SK-MEL-5 (cell line): ENCODE measurements at places on chromosomes 1 and 21. TPM values are rescaled to one million over a fixed set of nuclear protein-coding genes. Genes with fewer than 3 reads are reported as not detected.

FCER1G gene
- total RNA-seq = 2.6 TPM in 1 of 2 replicates, not detected in the other

PBXIP1 gene
- total RNA-seq = 78.2 and 81.4 TPM in 2 replicates

SEMA4A gene
- 0.11 and 1.3 TPM in 2 replicates for total RNA-seq

- no peak for DNase-seq
Observed at GRCh38 chr1:246878551-246878950, 53.2 kb downstream of the AHCTF1 start.

FCRL3 gene
- 0.05 TPM in 1 of 2 replicates, not detected in the other for total RNA-seq

PPCS gene
- total RNA-seq = 48.6 and 72.3 TPM in 2 replicates

DNA sequence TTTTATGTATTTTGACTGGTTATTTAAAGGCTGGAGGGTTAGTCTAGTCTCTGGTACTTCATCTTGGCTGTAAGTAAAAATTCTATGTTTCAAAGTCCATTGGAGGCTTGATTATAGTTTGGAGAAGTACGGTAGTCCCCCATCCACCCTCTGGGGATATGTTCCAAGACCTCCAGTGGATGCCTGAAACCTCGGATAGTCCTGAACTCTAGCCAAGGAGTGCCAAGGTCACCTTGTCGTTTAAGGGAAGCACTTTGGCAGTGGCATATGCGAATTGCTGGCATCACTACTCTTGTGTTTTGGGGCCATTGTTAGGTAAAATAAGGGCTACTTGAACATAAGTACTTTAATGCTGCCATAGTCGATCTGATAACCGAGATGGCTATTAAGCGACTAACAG is 18.4 kb downstream of the CDC73 start:
- no peak for DNase-seq

GRCh38 chr1:89871768-89872473 is 51.1 kb downstream of the LRRC8D start:
- no peak for DNase-seq

DNA sequence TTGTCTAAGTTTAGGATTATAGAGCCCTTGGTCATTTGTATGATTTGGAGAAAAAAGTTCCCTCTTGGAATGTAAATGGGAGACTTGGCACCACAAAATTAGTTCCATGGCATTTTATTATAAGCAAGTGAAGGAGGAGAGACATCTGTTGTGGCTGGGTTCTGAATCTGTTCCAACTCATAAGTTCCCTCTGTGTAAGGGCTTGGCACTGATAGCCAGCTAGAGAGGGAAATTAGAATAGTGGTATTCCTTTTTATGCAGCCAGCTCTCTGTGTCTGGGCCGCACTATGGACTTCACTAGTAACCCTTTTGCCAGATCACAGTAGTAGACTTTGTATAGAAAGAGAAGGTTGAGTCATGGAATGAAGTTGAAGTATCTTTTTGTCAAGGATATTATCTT is 31.1 kb downstream of the GNAI3 start:
- DNase-seq = no peak

RCAN1 gene
- total RNA-seq = 47.8 and 55.0 TPM in 2 replicates

GRCh38 chr1:226211181-226211821 is 12.2 kb upstream of the MIXL1 start:
- no peak for DNase-seq

DNA sequence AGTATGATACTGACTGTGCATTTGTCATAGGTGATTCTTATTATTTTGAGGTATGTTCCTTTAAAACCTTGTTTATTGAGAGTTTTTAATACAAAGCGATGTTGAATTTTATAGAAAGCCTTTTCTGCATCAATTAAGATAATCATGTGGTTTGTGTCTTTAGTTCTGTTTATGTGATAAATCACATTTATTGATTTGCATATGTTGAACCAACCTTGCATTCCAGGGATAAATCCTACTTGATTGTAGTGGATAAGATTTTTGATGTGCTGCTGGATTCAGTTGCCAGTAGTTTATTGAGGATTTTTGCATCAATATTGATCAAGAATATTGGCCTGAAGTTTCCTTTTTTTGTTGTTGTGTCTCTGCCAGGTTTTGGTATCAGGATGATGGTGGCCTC is 158.0 kb downstream of the CENPF start:
- DNase-seq = no peak

NUAK2 gene
- 0.13 and 0.55 TPM in 2 replicates for total RNA-seq

DNA sequence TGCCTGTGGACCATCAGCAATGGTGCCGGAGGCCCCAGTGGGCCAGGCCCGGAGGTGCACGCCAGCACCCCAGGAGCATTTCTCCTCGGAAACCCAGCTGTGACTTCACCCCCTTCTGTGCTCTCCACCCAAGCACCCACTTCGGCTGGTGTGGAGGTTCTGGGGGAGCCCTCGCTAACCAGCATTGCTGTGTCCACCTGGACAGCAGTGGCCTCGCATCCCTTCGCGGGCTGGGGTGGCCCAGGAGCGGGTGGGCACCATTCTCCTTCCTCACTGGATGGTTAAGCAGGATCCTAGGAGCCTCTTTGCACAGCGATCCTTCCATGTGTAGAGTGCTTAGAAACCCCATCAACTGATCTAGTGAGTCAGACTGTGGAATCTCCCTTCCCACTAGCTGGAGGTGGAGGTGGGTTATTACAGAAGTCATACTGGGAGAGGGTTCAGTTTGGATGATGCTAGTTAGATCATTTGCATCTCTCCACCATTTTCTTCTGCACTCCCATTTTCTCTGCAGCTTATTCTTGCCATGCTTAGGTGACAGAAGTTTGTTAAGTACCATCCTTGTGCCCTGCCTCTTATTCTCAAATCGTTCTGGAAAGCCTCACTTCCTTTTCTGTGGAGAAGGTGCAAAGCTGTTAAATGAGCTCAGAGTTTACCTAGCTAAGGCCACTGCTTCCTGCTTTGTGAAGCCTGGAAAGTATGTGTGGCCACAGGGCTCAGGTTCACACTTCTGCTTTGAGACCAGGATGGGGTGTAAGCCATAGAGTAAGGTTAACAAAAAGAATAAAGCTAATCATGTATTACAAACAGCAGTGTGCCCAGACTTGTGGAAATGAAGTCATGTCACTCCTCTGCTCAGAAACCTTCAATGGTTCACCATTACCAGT is 32.3 kb downstream of the TBX19 start:
- DNase-seq = no peak

GRCh38 chr1:180680558-180681144 is 48.8 kb downstream of the XPR1 start:
- no peak for DNase-seq

DNA sequence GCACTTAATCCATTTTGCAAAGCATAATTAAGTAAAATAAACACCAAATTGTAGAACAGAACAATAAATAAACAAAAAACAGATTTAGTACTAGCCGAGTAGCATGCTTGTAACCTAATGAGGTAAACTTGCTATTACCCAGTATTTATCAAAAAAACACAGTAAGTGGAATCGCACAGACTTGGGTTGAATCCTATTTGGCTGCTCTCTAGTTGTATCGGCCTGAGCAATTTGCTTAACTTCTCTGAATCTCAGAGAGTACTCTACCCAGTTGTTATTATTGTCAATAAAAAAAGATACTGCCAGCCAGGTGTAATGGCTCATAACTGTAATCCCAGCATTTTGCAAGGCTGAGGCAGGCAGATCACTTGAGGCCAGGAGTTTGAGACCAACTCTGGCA is 664.3 kb downstream of the ADGRL2 start:
- no peak for DNase-seq

SLC45A1 gene
- total RNA-seq = not detected in 2 replicates

TGFB2 gene
- 1.8 and 2.1 TPM in 2 replicates for total RNA-seq

- no peak for DNase-seq
Observed at GRCh38 chr1:231883382-231883781, 256.8 kb downstream of the DISC1 start.

GRCh38 chr1:160030657-160031364 is 979 bp downstream of the PIGM start:
- no peak for DNase-seq

RNF223 gene
- total RNA-seq = not detected in 2 replicates

DNA sequence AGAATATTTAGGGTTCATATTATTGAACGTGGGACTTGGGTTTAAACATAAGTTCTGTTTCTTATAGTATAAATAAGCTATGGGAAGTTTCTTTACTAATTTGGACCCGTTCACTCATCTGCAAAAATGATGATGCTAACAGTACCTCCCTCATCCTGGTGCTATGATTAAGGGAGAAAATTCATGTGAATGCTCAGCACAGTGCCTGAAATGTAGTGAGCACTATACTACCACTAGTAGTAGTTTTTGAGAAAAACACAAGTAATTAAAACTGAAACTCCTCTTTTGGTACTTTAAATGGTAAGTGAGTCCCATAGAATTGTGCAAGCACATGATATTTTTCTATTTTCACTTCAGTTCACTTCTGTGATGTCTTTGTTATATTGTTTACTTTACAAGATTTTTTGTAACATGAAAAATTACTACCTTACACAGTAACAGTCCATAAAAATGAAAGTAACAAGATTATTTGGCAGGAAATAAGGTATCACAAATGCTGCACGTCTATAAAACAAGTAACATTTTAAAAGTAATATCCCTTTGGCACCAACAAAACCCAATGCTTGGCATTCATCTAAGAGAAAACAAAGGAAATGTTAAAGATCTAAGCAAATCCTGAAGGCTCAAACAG is 11.3 kb upstream of the PTPRC start:
- no peak for DNase-seq

RGS4 gene
- not detected in 2 replicates for total RNA-seq

GRIK1 gene
- 0.05 and 0.11 TPM in 2 replicates for total RNA-seq

- no peak for DNase-seq
Observed at GRCh38 chr1:205988585-205988995, 14.6 kb downstream of the RAB7B start.

ADAM30 gene
- total RNA-seq = not detected in 2 replicates

DNA sequence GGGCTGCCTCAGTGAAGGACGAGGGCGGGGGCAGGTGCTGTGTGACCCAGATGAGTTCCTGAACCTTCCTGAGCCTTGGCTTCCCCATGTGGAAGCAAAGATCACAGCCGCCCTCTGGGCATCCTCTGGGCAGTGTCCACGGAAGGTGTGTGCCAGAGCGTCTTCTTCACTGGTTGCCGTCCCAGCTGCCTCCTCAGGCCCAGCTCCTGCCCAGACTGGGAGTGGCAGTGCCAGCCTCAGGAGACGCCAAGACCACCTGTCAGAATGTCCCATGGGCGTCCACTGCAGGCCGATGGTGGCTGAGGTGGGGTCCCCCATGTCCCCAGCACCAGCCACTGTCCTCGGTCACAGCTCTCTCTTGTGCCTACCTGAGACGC is 10.2 kb downstream of the ARHGEF16 start:
- no peak for DNase-seq

KIAA0040 gene
- 1.1 and 1.5 TPM in 2 replicates for total RNA-seq

DNA sequence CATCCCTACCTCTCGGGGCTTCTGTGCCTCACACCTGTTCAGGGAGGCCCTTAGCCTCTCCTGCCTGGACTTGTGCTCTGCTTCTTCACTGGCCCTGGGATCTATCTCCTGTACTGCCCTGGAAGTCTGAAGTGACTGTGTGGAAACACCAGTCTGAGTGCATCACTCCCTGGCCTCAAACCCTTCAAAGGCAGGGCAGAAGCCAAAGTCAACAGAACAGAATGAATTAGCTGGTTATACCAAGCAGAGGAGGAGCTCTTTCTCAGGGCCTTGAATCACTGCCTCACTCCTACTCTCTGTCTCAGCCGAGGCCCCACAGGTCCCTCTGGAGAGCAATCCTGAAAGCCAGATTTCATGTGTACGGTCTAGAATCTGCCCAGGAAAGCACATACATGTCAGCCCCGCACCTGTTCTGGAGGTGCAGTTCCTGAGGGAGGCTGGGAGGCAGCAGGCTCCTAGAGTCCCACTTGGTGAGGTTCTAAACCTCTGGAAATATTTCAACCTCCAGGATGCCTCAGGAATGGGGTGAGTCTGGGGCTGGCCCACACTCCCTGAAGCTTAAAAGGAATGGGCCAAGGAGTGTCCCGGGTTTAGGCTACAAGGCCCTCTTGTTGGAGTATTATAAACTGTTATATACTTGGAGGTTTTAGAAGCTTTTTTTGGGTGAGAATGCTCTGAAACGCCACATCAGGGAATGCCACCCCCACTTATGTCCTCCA is 98.3 kb downstream of the ABCA4 start:
- DNase-seq = no peak

RNU1-3 gene
- total RNA-seq = under 0.01 TPM in 1 of 2 replicates, not detected in the other

UMODL1 gene
- not detected in 2 replicates for total RNA-seq

DNA sequence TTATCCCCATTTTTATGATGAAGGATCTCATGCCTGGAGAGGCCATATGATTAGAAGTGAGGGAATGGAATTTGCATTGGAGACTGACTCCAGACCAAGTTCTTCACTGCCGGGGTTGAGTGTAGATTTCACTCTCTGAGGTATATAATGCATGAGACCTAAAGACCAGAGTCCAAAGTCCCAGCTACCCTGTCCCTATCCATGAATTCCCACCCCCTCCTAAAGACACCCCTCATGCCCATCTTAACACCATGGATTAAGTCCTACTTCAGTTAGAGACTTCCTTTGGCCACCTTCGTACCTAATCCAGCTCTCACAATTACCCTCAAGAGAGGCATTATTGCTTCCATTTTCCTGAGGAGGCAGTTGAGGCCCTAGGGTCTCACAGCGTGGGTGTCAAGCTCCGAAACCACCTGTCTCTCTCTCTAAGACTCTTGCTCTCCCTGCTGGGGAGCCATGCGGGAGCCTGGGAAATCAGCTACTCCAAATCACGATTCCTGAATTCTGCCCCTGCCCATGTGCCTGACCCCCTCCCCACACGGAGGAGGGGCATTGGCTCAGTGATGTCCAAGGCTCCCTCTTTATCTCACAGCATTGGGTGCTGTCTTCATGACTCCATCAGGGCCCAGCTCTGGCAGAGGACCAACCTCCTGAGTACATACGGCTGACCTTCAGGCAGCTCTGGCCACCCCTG is 11.7 kb upstream of the FOXO6 start:
- DNase-seq = no peak

DNA sequence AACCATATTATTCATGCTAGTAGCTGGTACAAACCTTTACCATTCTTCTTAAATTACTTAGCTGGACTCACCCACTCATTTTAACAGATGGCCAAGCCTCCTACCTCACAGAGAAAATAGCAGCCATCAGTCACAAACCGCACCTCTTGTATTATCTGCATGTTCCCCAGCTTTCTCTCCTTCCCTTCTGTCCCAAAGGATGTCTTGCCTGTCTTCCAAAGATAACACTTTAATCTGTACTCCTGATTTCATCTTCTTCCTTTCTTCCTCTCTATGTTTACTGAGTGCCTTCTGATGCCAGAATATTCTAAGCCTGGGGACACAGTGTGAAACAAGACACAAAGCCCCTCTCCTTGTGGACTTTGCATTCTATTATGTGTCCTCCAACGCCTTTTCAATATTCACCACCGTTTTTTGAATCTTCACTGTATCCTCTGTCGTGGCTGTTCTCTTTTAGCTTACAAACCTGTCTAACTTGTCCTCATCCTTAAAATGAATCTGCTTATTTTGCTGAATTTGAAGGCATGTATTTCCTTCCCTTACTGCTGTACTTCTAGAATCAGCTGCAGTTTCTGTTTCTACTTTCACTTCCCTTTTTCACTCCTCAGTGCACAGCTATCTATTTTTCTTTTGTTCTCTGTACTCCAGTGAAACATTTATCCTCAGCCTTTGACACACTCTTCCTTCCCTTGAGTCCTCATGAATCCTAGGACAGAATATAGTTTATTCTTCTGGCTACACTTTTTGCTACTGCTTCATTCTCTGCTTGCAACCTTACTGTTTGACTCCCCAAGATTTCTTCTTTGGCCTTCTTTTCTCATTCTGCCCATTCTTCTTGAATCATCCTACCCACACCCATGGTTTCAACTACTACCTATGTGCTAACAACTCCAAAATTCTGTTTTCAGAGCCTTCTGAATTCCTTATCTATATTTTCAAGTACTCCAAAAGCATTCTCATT is 216.9 kb upstream of the SAMSN1 start:
- DNase-seq = no peak

- DNase-seq = no peak
Observed at GRCh38 chr1:245995474-245995873, 511.6 kb downstream of the SMYD3 start.

RBP7 gene
- not detected in 2 replicates for total RNA-seq

GRCh38 chr1:233005703-233006102 is 55.3 kb downstream of the NTPCR start:
- DNase-seq = no peak

FAM72C gene
- 3.6 and 4.7 TPM in 2 replicates for total RNA-seq
